Activated CD8-positive, alpha-beta memory T cell treated with anti-CD3 and anti-CD28 coated beads for 4 hours (primary cell): ENCODE measurements at places on chromosomes 12 and 14.

- DNase-seq, result no peak
These were observed 6.0 kb downstream of the TMEM63C start for GRCh38 chr14:77187649-77188012.

DNA sequence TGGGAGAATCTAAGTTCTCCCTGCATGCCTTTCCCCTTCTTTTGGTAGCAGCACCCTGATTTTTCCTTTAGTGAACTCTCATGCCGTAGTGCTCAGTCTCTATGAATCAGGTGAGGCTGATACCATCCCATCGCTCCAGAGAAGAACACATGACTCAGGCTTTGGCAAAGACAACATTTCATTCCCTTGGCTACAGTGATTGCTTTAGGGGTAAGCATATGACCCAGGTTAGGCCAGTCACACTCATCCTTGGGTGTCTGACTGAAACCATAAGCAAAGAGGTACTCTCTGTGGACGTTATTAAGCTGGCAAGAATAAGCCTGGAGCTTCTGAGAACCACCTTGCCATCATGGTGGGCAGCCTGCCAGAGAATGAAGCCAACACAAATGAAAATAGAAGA is 141.8 kb downstream of the MYRFL start:
- DNase-seq, result no peak

- no peak for DNase-seq
These were observed 20.1 kb upstream of the PLEK2 start for GRCh38 chr14:67432050-67432564.

- DNase-seq, result no peak
These were observed 29.5 kb upstream of the OSBPL8 start for GRCh38 chr12:76588881-76589565.

DNA sequence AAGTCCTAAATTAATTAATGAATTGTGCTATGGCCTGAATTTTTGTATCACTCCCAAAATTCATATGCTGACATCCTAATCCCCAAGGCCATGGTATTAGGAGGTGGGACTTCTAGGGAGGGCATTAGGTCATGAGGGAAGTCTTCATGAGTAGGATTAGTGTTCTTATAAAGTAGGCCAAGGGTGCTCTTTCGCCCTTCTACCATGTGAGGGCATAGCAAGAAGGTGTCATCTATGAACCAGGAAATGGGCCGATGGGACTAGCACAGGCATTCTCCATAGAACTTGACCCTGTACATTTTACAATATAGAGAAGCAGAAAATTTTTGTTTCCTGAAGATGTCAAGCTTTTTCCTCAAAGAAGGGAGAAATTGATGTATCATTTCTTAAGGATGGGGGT is 12.5 kb downstream of the SYT10 start:
- no peak for DNase-seq

GRCh38 chr12:50355365-50355764 is 41.0 kb downstream of the FAM186A start:
- no peak for DNase-seq

DNA sequence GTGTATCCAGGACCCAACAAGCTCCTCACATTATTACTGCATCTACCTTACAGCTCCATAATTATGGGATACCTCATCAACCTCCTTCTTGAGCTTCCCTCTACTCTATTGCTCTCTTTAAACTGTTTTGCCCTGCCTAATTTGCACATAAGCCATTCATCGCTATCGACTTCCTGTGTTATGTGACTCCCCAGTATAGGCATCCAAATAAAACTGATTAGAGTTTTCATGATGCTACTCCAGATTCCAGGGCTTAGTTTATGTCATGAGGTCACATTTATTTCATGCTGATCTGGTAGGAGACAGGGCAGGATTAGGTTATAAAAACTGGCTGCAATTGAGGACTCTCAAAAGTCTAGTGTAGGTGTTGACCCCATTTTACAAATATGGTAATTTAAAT is 569.9 kb upstream of the MGAT4C start:
- no peak for DNase-seq

DNA sequence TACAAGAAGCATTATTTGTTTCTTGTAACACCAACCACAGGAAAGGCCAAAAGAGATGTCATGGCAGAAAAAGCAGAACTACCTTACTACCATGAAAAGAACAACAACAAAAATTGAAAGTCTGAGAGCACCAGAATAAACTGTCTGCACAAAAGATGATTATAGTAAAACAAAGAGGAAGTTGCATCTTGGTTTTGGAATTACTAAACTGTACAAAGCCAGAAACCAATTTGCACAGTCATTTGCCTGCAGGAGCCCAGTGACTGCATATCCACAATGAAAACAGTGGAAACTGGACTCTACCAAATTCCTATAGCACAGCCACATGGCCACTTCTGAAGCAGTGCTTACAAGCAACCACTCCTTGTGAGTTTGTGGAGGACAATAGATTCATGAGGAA is 276.2 kb downstream of the SSPN start:
- DNase-seq, result no peak

DNA sequence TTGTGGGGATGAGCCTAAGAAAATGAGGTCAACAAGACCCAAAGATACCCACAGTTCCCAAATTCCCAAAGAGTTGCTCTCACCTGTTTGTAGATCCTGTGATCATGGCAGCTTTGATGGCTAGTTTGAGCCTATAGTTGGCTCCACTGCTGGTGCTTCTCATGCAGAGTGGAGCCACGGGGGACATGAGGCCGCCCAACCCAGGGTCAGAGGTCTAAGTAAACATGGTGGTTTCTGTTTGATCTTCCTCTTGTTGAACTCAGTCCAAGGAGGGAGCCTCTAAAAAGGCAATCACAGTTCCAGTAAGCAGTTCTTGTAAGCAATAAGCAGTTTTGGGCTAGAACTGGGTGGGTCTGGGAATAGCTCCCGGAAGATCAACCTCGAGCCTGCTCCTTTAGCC is 125.6 kb upstream of the DHRS4 start:
- no peak for DNase-seq

- DNase-seq, result no peak
These were observed 104.5 kb downstream of the PRICKLE1 start for GRCh38 chr12:42484996-42485395.

DNA sequence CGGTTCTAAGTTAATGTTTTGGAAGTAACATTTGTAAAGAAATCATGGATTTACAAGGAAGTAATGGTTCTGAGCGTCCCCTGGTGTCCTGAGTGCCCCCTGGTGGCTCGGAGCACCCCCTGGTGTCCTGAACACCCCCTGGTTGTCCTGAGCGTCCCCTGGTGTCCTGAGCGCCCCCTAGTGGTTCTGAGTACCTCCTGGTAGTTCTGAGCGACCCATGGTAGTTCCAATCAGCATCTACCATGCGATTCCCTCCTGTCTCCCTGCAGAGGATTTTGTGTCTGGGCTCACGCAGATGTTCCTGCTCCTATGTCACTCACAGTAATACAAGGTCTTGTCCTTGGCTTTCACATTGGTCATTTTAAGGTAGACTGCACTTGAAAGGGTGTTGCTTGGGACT is 1352.9 kb downstream of the TMEM121 start:
- DNase-seq, result no peak

DNA sequence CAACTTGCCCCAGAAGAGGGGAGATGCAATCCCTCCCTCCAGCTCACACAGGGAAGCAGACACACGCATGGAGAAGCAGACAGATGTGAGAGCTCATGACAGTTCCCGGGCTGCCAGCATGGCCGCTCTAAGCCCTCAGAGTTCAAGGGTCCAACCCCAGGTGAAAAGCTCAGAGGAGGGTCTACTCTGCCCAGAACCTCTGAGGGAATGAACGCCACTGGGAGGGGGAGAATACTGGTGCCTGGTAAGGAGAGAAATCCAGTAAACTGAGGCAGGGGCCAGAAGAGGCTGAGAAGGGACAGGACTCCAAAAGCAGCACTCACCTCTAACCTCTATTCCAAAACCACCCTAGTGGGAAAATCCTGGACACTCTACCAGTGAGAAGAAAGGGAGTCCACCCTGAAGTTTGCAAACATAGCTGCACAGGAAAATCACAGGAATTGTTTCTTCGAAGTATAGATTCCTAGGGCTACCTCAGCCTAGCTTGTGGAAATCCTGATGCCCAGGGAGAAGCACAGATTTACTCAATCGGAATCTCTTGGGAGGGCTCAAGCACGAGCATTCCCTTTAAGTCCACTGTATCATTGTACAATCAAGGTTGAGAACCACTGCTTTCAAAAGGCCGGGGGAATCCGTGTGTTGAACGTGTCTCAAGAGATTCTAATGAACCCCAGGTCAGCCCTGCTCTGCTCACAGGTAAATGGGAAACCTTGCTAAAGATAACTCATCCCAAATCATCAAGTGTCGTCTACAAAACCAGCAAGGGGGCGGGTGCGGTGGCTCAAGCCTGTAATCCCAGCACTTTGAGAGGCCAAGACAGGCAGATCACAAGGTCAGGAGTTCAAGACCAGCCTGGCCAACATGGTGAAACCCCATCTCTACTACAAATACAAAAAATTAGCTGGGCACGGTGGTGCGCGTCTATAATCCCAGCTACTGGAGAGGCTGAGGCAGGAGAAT is 34.3 kb upstream of the PLEKHG6 start:
- no peak for DNase-seq

DNA sequence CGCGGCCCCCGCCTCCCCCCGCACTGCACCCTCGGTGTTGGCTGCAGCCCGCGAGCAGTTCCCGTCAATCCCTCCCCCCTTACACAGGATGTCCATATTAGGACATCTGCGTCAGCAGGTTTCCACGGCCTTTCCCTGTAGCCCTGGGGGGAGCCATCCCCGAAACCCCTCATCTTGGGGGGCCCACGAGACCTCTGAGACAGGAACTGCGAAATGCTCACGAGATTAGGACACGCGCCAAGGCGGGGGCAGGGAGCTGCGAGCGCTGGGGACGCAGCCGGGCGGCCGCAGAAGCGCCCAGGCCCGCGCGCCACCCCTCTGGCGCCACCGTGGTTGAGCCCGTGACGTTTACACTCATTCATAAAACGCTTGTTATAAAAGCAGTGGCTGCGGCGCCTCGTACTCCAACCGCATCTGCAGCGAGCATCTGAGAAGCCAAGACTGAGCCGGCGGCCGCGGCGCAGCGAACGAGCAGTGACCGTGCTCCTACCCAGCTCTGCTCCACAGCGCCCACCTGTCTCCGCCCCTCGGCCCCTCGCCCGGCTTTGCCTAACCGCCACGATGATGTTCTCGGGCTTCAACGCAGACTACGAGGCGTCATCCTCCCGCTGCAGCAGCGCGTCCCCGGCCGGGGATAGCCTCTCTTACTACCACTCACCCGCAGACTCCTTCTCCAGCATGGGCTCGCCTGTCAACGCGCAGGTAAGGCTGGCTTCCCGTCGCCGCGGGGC is at the start of gene FOS:
TSS of gene FOS (plus strand) at position 407 of the 731 bp plus-strand sequence. CDS start at position 562, 155 bp downstream.
- peak; percentile 79 for DNase-seq

DNA sequence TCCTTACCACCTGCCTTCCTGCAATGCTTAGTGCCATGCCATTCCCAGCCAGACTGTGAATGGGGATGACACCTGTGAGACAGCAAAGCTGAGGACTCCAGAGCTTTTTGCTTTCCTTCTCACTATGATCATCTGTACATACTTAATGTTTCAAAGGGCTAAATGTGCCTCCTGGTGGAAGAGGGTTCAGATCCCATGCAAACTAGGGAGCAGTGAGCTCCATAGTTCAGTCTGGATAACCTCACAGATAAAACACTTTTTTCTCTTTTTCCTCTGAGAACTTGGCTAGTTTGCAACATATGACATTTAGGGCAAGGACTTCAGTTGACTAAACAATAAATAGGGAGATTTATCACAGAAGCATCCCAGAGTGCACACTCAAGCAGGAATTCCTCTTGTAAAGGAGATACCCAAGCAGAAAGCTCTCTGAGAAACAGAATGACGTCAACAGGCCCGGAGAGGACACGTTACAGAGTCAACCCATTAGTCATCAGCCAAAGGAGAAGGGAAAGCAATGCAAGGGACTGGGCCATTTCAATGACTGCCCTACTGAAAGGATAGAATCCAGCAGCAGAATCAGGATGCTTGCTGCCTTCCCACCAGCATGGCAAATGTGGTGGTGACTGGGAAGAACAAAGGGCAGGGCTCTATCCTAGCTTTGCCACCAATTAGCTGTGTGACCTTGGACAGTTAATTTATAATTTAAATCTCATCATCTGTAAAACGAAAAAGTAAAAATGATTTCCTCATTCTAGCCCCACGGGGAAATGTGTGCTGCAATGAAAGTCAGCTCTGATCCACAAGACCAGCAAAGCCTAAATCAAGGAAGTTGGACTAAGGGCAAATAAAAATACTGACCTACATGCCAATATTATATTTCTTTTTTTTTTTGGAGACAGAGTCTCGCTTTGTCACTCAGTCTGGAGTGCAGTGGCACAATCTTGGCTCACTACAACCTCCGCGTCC is 80.8 kb upstream of the ACTN1 start:
- no peak for DNase-seq

GRCh38 chr12:89992668-89993451 is 284.2 kb upstream of the ATP2B1 start:
- DNase-seq, result no peak

GRCh38 chr12:122352394-122352793 is 70.1 kb downstream of the CLIP1 start:
- no peak for DNase-seq

DNA sequence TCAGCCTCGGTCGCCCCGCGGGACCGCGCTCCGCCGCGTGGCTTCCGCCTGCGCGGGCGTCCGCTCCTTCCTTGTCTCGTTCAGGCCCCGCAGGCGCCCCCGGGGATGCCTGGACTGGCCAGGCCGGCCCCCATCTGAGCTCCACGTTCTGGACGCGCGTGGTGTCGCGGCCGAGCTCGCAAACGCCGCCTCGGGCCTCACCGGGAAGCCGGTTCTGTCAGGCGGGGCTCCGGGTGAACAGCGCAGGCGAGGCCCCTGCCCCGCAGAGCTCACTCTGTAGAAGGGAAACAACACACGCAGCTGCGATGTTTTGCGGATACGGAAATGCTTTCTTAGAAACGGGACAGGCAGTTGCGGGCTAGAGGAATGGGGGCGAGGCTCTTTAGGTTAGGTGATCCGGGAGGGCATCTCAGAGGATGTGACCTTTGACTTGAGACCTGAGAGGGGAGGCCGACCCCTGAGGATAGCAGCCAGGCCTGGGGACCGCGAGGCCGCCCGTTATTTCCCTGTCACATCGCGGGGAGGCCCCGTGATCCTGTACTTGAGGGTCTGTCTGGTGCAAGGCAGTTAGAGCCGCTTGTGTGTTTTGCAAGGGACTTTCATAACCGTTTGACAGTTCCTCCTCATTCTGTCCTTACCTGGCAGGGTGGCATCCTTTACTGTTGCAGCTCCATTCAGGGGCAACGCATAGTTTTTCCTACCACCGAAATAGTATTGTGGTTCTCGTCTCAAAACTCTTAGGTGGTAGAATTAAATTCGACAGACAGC is 584 bp downstream of the VRK1 start:
- peak; percentile 10 for DNase-seq

- no peak for DNase-seq
These were observed 183.1 kb downstream of the CAND1 start for GRCh38 chr12:67452119-67452805.

GRCh38 chr14:72563676-72564075 is 330.2 kb downstream of the DPF3 start:
- no peak for DNase-seq

GRCh38 chr12:121530600-121531355 is 50.0 kb downstream of the KDM2B start:
- DNase-seq, result peak; percentile 82

GRCh38 chr12:97967831-97968230 is 505.2 kb downstream of the RMST start:
- no peak for DNase-seq

- DNase-seq, result no peak
These were observed 490.7 kb upstream of the FLRT2 start for GRCh38 chr14:85039353-85039626.
